Hematopoietic multipotent progenitor cell treated with erythropoietin and hydrocortisone succinate and interleukin-3 and kit ligand, for 8 days (in vitro differentiated cells): ENCODE measurements at places on chromosomes 2 and 18.

GRCh38 chr18:9575558-9575957 lies 38.8 kb downstream of the PPP4R1 start:
- peak; percentile 90 for DNase-seq

DNA sequence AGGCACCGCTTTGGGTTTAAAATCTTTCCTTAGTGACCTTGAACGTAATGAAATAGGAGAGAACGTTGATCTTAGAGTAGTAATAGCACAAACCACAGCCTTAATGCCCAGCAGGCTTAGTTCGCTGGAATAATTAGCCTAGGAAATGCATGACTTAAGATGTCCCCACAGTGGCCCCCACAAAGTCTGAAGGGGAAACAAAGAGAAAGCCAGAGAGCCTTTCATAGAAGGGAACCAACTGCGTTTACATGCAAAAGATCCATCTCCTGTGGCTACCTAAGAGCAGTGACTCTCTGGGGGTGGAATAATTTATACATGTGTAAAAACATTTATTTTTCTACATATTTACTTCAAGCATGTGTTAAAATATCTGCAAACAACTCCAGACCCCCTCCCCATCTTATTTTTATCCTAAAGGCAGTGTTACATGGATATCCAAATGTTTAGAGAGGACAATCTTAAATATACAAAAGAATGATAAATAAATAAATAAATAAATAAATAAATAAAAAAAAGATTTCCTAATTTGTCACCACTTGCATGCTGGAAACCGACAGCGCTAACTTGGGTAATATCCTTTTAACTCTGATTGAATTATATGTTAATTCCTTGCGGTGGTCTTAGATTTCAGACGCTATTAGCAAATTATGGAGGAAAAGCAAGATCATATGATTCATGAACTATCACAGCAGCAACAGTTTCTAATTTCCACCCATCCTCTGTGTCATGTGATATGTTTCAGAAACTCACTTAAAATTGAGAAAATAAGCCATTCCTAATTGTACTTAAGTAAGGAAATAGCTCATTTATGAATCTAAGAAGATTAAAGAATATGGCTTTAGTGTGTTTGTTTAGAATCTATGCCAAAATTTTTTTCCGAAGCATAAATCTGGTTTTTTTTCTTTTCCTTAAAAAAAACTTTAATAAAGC lies 23.4 kb upstream of the CYP1B1 start:
- no peak for DNase-seq

DNA sequence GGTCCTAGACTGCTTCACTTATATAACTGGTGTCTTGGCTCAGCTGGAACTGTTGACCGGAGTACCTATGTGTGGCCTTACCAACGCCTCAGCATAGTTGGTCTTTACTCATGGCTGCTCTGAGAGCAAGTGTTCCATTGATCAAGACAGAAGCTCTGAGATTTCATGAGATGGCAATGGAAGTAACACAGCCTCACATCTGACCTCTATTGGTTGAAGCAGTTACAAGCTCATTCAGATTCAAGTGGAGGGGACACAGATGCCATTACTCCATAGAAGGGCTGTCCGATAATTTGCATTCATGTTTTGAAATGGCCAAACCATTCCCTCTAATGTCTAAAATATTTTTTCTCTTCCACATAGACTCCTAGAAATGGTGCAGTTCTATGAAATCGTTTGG lies 46.4 kb upstream of the STK39 start:
- DNase-seq, result no peak

DNA sequence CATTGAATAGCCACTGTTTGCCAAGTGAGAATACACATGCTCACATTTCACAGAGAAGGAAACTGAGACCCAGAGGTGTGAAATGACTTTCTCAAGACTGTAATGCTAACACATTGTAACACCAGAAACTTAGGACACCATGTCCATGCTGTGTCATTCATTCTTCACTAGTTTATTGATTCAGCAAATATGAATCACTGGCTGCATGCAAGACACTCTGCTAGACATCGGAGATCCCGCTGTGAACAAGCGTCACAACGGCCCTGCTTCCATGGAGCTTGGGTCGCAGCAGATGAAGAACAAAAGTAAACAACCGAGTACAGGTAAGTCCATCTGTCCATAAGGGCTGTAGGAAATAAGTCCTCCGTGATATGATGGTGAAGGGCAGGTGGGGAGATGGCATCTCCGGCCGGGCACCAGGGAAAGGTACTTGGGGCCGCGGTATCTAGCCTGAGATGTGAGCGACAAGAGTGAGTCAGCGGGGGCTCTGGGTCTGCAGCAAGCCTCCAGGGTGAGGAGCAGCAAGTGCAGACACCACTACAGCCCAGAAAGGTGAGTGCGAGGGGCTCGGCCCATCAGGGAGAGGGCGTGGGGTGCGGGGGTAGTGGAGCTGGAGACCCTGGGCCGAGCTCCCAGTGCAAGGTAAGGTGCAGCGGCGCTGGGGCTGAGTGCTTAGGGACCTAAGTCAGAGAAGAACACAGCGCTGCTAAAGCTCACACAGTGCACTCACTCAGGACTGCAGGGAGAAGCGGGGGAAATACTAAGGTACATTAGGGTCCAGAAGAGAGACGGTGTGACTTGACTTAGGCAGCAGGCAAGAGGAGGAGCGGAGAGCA lies 391.2 kb downstream of the FBXO15 start:
- DNase-seq, result no peak

- no peak for DNase-seq
Measured at GRCh38 chr2:72993933-72994280, 76.6 kb downstream of the EMX1 start.

GRCh38 chr2:8431446-8432125 lies 250.3 kb upstream of the ID2 start:
- no peak for DNase-seq

DNA sequence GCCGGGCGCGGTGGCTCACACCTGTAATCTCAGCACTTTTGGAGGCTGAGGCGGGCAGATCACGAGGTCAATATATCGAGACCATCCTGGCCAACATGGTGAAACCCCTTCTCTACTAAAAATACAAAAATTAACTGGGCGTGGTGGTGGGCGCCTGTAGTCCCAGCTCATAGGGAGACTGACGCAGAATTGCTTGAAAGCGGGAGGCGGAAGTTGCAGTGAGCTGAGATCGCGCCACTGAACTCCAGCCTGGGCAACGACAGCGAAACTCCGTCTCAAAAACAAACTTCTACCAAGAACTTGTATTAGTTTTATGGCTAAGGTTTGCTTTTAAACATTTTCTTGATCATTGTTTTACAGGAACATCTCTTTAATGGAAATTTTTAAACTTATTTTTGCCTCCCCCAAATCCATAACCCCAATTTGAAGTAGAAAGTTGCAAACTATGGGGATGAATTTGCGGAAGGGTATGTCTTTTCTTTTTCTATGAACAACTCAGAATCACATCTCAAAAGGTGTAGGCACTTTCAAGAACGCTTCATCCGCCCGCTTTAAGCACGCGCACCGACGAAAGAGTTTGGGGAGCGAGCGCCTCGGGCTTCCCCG lies 46.8 kb upstream of the PTMA start:
- no peak for DNase-seq

DNA sequence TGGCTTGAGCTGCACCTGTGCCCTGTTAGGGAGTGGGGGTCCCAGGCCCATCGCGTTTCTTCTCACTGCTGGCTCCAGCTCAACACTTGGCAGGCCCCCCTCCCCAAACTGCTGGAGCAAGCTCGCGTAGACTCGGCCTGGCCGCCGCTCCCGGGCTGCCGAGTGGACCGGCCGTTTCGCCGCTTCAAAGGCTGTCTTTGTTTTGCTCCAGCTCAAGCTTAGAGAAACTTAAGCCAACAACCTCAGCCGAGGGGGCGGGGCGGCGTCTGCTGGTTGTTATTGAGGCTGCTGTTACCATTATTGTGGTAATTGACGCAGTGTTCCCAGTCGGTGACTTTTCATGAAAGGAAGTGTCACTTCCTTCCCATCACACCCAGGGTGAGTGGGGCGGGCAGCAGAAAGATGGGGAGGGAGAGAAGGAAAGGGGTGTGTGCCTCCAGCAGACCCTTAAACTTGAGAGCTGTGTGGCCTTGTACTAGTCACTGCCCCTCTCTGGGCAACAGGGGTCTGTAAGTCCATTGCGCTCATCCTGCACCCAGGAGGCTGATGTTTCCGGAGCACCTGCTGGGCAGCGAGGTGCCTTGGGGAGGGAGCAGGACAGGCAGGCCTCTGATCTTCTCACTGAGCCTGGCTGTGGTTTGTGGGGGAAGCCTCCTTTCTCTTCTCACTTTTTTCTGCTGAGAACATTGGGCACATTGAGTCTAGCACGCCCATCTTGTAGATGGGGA lies 2.1 kb downstream of the ARID5A start:
- no peak for DNase-seq

DNA sequence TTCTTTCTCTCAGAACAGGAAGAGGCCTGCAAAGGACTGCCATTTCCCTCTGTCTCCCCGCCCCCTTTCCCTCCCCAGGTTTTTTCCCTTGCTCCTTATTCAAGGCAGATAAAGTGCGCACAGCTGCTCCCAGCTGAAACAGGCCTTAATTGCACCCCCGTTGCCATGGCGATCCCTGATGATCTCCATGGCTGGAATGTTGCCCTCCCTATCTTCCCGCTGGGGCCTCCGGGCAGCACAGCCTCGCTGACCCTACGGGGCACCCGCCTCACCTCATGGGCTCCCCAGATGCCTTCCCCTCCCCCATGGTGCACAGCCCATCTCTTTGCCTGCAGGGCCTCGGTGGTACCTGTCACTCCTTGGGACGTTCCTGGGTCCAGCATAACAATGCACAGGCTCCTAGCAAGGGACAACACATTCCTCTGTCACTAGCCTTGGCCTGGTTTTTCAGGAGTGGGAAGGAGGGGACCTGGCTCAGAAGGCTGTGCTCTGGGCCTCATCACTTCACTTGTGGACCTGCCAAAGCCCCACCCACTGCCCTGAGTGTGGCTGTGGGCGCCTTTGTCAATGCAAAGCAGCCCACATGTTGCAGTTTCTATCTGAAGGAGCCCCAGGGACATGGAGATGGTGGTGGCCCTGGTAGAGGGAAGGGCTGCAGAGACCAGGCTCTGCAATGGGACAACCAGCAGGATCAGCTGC lies 115.0 kb downstream of the CELF4 start:
- DNase-seq, result no peak

DNA sequence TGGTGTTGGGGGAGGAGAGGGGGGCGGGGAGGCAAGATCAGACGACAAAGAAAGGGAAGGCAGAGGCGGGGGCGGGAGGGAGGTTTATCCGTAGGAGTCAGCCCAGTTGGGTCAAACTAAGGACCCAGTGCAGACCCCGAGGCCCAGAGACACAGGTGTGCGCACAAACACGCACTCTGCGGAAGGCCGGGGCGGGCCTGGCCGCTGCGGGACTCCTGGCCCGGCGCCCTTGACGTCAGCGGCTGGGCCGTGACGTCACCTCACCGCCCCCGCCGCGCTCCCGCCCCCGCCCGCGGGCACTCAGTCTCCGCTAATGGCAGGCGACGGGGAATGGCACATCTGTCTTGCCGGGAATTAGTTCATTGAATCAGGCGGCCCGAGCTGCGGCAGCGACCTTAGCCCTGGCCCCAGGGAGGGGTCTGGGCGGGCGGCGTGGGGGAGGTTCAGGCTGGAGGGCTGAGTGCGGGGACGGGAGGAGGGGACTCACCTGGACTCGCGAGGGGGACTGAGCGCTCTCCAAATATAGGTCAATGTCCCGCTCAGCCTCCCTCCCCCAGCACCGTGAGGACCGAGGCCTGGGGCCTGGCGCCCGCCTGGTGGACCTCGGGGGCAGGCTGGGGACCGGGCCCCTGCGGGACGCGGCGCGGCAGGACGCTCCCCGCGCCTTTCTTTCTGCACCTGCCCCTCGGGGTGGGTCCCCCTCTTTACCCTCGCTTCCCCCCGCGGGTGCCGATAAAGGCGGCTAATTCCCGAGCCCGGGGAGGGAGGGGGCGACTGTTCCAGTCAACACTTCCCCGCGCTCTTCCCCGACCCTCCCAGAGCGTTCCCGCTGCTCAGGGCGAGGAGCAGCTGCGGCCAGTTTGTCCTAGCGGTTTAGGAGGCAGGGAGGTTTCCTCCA lies 15.5 kb upstream of the ECEL1 start:
- no peak for DNase-seq

- DNase-seq, result no peak
Measured at GRCh38 chr2:164928101-164928673, 27.1 kb downstream of the SLC38A11 start.

DNA sequence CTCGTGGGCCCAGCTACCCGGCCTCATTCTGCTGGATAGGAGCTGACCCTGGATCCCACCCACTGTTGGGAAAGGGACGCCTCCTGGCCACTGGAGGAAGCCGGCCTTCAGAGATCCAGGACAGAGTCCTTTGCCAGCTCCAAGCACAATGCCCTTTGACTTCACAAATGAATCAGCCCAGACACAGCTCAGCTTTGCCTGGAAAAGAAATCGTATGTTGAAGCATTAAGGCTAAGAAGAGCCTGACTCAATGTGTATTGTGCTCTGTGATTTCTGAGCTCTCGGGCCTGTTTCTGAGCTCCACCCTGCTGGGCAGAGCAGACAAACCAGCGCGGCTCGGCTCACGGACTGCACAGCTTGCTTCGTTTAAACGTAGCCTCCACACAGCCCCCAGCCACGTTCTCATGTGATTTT lies 162.9 kb upstream of the APCDD1 start:
- no peak for DNase-seq

GRCh38 chr2:237258615-237259014 lies 155.3 kb downstream of the COL6A3 start:
- no peak for DNase-seq

DNA sequence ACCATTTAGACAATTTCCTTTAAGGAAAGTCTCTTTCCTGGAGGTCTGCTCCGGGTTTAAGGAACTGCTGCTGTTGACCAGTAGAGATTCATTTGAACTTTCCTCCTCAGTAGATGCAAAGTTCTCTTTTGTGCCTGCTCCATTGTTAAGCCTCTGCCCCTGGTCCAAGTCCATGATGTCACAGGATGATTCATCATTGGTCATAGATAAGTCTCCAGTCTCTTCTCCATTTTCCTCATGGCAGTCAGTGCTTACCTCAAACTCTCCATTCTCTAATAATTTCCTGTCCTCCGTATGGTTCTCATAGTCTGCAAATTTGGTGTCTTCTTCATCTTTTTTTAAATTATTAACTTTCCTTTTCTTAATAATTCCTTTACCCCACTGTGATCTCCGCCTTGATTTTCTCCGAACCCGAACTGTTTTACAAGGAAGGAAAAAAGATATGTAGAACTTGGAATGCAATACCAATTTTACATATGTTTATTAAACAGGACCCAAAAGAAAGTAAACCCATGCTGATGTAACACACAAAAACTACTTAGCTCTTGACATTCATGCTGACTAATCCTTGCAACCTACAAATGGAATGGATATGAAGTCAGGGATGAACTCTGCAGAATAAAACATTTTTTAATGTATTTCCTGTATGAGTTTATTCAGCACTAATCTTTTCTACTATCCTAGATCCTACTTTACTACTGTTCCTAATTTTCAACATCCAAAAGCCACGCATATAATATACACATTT lies 169.1 kb downstream of the ATAD2B start:
- peak; percentile 27 for DNase-seq
